ENCODE measurements at places on chromosomes 2 and 18. TPM values are rescaled to one million over a fixed set of nuclear protein-coding genes. Genes with fewer than 3 reads are reported as not detected.

DNAJC5G gene
- total RNA-seq, result not detected

MYCN gene
- not detected for total RNA-seq

FHOD3 gene
- total RNA-seq, result not detected

STEAP3 gene
- 0.44 TPM for total RNA-seq

C2orf76 gene
- total RNA-seq, result 22.1 TPM

EN1 gene
- not detected for total RNA-seq

UGT1A5 gene
- not detected for total RNA-seq

WNT10A gene
- total RNA-seq, result 1.1 TPM

POTEE gene
- total RNA-seq, result 0.34 TPM

CLIP4 gene
- 18.5 TPM for total RNA-seq

UGT1A6 gene
- total RNA-seq, result not detected

PSTPIP2 gene
- 33.9 TPM for total RNA-seq

Data from activated CD8-positive, alpha-beta memory T cell treated with anti-CD3 and anti-CD28 coated beads for 36 hours (primary cell).